ENCODE measurements at places on chromosomes 16 and 17.

DNA sequence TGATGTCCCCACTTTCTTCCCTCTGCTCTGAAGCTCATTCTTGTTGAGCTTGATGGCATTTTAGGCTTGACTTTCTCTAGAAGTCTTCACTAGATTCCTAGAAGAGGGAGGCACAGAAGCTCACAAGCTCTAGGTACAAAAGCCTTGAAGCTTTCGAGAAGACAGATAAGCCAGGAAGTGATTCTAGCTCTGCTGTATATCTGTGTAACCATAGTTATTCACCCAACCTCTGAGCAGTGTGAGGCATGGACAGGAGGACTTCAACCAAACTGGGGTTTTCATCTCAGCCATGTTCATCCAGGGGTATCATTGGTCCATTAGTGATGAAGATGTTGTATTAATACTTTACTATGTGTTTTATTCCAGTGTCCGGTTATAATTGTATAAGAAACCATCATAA is 299.7 kb downstream of the CDH13 start:
- ATAC-seq = no peak

DNA sequence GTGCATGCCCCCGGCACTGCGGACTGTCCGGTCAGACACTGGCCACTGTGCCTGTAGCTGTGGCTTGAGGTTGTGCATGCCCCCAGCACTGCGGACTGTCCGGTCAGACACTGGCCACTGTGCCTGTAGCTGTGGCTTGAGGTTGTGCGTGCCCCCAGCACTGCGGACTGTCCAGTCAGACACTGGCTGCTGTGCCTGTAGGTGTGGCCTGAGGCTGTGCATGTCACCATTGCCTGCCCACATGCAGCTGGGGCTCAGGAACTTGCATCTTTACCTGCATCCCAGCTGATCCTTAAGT is 5.2 kb downstream of the MTHFSD start:
- ATAC-seq = no peak

- ATAC-seq = peak; percentile 32
These were observed 2.6 kb downstream of the STAC2 start for GRCh38 chr17:39222866-39223834.

- ATAC-seq = peak; percentile 3
These were observed 1.3 kb downstream of the WNK4 start for GRCh38 chr17:42781639-42782165.

DNA sequence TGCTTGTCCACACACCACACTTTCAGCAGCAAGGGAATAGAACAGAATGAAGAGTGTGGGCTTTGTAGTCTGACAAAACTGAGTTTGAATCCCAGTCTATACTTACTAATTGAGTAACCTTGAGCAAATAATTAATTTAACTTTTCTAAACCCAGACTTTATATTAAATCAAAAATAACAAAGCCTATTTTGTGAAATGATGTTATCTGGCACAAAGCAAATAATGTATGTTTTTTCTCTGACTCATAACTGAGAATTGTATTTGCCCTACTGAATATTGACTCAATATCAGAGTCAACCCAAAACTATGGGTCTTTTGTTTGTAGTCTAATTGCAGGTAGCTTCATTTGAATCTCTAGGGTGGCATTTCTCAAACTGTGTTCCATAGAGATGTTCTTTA is 77.9 kb upstream of the TANC2 start:
- ATAC-seq = no peak

DNA sequence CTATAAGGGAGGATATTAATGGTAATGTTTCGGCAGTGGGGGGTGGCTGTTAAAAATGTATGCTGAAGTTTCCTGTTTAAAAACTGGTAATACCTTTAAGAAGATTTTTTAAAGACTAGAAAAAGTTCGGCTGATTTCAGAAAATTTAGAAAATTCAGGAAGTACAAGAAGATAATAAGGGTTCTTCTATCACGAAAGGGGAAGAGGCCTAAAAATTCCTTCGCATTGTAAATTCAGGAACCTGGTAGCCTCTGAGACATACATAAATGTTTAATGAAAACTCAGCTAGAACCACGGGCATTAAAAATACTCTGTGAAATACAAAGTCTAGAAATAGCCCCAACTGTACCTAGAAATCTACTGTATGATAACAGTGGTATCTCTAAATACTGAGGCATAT is 181.2 kb downstream of the PARN start:
- ATAC-seq = no peak

GRCh38 chr17:41474863-41475262 is 6.1 kb downstream of the KRT35 start:
- no peak for ATAC-seq
